NCI-H2029 treated with DMSO at 0.1 percent for 48 hours (cell line): ENCODE measurements at places on chromosomes 13 and 19.
A peak's percentile ranks its signal among the peaks of the same experiment; 100 is the strongest.

- no peak for DNase-seq
Observed at GRCh38 chr13:51832471-51833152, 12.4 kb downstream of the TMEM272 start.

GRCh38 chr13:23871616-23872220 lies 17.5 kb downstream of the MIPEP start:
- DNase-seq: no peak

GRCh38 chr19:7725791-7726190 lies 6.1 kb downstream of the CLEC4G start:
- no peak for DNase-seq

DNA sequence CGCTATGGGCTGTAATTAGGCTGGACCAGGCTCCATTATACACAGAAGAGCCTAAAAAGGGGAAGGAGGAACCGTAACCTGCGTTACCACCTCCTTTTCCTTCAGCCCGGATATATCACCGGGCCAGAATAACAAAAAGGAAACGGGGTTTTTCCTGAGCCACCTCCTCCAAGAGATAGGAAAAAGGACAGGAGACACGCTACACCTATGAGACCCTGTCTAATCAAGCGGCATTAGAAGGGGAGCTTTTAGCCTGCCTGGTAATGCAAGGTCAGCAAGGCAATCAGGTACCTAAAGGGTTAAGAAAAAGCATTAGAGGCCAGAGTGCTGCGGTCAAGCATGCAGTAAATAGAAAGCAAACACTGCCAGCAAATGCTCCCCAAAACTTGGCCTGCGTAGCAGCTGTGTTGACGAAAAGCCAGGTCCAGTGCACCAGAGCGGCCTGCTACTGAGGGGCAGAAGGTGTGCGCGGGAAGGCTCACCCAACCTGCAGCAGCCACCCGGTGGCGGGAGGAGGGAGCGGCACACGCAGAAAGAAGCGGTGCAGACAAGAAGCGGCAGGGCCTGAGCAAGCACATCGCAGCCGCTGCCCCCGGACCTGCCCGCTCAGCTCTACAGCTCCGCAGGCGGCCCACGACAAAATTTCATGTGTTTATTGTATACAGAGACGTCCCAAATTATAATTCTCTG lies 1466.1 kb downstream of the UQCRFS1 start:
- no peak for DNase-seq

DNA sequence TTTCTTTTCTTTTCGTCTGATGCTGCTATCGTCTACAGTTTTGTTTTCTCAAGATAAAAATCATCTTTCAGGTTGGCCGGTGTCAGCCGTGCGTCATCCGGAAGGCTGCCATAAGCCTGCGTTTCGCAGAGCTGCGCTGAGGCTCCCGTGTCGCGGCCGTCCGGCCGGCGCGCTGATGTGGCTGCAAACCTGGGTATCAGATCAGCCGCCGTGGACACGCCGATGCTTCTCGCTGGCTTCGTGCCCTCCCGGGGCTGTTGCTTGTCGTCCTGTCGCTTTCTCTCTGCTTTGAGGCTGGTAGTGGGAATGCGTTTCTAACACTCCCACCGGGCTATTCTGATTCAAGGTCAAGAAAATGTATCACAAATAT lies 45.9 kb upstream of the TFDP1 start:
- DNase-seq: no peak

DNA sequence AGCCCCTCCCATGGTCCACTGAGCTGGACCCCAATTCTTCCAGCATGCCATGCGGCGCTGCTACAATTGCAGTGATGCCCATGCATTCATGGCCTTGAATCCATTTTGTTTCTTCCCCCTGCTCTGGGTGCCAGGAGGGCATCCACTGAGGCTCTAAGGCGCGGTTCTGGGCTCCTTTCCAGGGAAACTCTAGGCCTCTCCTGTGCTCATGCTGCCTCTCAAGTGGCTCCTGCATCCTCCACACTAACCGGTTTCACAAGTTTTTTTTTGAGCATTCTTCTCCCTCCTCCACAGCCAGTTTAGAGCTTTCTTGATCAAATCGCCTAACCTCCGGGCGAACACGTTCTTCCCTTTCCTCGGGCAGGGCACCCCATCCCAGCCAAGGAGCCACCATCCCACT lies 69.1 kb upstream of the FLT1 start:
- DNase-seq: peak; percentile 78

DNA sequence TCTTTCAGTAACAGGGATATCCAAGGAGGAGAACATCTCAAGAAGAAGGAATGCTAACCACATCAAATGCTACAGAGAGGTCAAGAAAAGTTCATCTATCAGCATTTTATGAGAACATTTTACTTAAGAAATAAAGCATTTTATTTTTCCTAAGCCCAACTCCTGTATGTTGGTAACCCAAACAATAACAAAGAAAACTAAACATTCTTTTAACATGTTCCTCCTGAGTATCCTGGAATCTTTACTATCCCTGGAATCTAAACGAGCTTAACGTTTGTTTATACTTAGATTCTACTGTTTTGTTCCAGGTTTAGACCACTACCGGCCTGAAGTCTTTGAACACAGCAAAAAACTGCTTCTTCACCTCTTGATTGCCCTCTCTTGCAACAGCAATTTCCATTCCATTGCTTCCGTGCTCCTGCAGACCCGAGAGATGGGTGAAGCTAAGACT lies 89.7 kb downstream of the ZAR1L start:
- DNase-seq: no peak

DNA sequence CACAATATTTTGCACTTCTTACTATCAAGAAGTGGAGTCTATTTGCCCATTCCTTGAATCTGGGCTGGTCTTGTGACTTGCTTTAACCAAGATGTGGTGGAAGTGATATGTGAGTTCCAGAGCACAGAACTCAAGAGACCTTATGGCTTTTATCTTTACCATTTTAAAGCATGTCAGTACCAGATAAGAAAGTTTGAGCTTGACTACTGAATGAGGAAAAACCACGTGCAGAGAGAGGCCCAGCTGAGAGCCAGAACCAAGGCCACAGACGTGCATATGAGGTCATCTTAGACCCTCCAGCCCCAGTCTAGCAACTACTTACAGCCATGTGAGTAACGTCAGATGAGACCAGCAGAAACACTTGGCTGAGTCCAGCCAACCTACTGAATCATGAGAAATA lies 6.3 kb upstream of the CDK8 start:
- DNase-seq: no peak

GRCh38 chr13:109156181-109156935 lies 526.9 kb downstream of the MYO16 start:
- no peak for DNase-seq

DNA sequence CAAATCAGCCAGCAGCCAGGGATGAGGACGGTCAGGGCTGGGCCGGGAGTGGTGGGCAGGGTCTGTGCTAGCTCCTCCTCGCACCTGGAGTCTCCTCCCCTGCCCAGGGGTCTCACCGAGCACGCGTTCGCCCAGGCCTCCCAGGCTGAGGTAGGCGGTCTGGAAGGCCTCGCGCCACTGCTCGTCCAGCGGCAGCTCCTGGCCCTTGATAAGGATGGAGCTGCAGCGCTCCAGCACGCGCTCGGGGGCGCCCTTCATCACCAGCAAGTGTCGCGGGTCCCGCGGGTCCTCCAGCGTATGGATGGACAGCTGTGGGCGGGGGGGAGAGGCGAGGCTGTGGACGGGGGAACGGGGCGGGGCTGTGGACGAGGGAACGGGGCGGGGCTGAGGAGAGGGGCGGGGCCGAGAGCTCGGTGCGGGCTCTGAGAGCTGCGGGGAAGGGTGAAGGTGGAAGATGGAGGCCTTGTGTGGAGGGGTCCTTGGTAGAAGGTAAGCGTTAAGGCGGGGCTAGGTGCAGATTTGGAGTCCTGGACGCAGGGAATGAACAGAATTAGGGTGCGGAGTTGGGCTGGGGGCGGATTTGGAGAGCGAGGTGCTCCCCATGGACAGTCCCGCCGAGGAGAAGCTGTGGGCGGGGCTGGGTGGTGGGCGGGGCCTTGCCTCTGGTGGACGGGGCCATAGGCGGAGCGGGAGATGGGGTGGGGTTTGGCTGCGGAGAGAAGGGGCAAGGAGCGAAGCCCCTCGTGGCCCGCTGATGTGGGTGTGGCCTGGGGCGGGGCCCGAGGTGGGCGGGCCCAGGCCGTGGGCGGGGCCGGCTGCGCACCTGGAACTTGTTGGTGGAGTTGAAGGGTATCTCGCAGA lies 5.7 kb downstream of the ATP4A start:
- peak; percentile 37 for DNase-seq

DNA sequence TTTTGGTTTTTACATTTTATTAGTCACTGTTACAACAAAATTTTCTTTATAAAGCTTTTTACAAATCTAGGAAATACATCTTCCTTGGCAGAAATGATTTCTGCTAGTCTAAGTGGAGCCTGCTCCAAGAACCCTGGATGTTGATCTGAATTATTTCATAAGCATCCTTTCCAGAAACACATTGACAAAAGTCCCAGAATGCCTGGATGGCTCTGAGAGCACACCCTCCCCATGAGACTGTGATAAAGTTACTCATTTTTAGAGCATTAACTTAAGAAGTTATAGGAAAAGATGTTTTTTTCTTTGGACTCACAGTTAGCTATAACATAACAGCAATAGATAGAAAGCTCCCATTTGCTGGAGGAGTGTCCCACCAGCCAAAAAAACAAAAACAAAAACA lies 559.6 kb upstream of the SPRY2 start:
- no peak for DNase-seq

DNA sequence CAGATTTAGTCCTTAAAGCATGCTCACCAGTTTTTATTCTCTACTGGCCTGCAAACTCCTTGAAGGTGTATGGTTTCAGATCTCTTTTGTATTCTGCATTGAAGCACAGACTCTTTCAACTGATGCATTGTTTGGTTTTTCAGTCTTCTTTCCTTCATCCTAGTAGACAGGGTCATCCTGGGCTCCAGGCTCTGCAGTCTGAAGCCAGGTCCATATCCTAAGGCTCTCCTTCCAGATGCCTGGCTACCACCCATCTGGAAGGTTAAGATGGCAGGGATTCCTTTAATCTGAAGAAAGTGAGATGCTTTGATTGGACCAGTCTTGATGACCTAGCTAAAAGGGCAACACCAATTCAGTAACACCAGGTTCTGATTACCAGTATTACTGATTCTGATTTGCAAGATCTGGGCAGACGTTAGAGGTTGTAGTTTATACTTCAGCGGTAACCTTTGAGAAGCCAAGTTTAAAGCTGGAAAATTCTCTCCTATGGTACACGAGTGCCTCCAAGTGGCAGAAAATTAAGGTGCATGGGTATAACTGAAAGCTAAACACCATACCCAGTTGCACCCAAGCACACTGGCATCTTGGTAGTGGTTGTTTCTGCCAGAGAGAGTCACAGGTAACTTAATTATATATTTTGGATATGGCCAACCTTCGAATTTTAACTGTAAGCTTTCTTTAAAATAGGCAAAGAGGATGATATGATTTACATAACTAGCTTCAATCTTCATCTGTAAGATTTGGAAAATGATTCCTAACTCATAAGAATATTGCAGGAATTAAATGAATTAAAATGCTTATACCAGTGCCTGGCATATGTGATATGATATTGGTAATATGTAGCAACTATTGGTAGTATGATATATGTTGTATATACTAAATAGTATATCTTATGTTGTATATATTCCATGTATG lies 1651.9 kb upstream of the MIR17HG start:
- DNase-seq: no peak

- DNase-seq: no peak
Observed at GRCh38 chr13:80109303-80109702, 231.6 kb downstream of the SPRY2 start.

DNA sequence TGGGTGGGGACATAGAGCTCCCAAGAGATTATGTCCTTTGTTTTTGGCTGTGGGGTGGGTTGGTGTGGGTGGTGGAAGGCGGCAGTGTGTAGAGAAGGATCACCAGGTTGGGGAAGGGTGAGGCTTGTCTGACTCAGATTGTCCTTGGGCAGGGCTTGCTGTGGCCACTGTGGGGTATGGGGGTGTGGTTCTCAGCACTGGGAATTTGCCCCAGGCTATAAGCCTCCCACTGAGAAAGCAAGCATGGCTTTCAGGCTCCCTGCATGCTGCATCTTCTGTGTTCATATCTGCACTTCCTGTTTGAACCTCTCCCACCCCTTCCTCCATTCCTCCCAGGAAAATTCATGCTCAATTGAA lies 34.9 kb downstream of the DNAJC15 start:
- DNase-seq: no peak

- DNase-seq: no peak
Observed at GRCh38 chr19:55986487-55986886, at the start of gene NLRP5. NLRP5 (plus strand) TSS chr19:55986775.

DNA sequence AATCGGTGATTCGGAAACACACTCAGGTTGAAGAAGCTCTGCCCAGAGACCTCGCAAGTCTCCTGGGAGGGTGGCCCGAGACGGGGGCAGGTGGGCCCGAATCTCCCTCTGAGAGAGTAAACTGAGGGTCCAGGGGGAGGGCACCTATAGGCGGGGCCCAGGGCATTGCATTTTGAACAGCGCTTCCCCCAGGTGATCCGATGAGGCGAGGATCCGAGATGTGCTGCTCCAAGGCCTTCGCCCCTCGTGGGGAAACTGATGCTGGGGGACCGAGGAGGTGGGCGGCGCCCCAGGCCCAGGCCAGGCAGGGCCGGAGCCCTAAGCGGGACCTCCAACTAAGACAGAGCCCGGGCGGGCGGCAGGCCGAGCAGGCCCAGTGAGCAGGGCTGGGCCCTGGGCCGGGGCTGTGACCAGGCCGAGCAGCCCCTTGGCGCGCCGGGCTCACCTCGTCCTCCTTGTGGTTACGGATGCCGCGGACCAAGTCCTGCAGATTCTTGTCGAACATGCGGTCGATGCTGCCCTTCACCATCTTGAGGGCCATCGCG lies 500 bp downstream of the AP3D1 start:
- no peak for DNase-seq

GRCh38 chr19:58519087-58519354 lies 589 bp downstream of the ZBTB45 start:
- peak; percentile 34 for DNase-seq

- DNase-seq: peak; percentile 60
Observed at GRCh38 chr19:12828494-12828893, 5.9 kb downstream of the RTBDN start.

DNA sequence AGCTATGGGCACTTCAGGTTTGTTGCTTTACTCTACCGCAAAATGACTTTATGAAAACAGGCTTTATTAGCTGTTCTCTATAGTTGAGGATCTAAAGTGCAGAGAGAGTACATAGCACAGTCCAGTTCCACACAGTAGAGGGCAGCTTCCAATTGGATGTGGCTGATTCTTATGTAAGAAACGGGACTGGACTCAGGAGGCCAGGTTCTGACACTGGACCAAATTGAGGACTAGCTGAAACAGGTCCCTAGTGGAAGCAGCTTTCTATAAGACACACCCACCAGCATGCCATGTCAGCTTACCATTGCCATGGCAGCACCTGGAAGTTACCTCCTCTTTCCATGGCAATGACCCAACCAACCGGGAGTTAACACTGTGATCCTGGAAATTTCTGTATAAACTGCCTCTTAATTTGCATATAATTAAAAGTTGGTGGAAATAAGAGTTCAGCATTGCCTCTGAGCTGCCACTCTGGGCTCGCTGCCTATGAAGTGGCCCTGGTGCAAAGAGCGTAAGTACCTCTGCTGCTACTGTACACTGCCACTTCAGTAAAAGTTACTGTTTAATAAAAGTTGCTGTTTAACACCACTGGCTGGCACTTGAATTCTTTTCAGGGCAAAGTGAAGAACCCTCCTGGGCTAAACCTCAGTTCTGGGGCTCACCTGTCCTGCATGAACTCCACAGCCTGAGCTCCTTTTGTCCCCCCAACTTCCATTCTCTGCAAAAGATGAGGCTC lies 211.9 kb upstream of the SLC10A2 start:
- no peak for DNase-seq

- DNase-seq: no peak
Observed at GRCh38 chr13:86856991-86857390, 814.2 kb upstream of the SLITRK5 start.

- no peak for DNase-seq
Observed at GRCh38 chr13:20418953-20419352, 106.7 kb downstream of the CRYL1 start.

GRCh38 chr19:4077800-4078684 lies 11.3 kb upstream of the ZBTB7A start:
- DNase-seq: no peak
